ENCODE measurements at places on chromosomes 4 and X.

- DNase-seq = no peak
Measured at GRCh38 chr4:141411936-141412335, 191.2 kb downstream of the ZNF330 start.

- no peak for DNase-seq
Measured at GRCh38 chrX:489820-490219, 103.1 kb upstream of the PPP2R3B start.

GRCh38 chrX:45769761-45770582 is 569.3 kb upstream of the DIPK2B start:
- peak; percentile 67 for DNase-seq

GRCh38 chr4:139606579-139607501 is 50.8 kb upstream of the SETD7 start:
- DNase-seq = no peak

GRCh38 chrX:63350465-63350877 is 661 bp downstream of the SPIN4 start:
- peak; percentile 17 for DNase-seq

- no peak for DNase-seq
Measured at GRCh38 chr4:113528395-113528794, 233.1 kb downstream of the CAMK2D start.

DNA sequence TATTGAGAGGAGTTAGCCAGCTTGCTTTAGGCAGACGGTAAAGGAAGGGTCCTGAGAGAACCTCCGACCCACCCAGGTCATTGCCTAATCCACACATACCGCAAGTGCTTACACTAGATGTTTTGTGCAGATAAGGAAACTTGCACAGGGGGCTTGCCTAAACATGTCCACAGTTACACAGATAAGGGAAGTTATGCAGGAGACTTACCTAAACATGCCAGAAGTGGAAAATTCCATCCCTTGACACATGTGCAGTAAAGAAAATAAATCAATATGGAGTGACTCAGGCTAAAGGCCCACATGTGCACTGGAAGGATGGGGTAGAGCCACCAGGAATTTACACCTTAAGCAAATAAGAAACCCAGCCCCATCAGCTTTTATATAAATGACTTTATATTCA is 232.8 kb upstream of the HDX start:
- no peak for DNase-seq

- DNase-seq = no peak
Measured at GRCh38 chrX:134821901-134822300, 163.6 kb upstream of the PLAC1 start.

GRCh38 chr4:79852305-79852730 is 220.7 kb downstream of the ANTXR2 start:
- peak; percentile 39 for DNase-seq

- DNase-seq = peak; percentile 5
Measured at GRCh38 chr4:43330288-43330687, 437.8 kb downstream of the GRXCR1 start.

DNA sequence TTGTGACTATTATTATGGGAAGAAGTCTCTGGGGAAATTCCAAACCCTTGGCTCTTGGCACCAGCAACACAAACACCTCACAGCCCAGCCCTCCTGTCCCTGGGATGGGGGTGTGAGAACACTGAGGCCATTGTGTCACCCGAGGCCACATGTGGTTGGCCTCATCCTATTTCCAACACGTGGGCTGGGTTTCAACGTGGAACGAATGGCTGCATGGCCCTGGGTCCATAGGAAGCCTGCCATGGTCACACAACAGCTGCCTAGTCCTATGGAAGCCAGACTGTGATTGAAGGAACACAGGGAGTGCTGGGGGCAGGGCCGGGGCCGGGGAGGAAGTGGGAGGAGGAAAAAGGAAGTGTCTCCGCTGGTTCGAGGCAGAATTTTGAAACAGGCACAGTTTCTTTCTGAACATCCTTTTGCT is 10.0 kb downstream of the CLCN4 start:
- DNase-seq = no peak

GRCh38 chr4:116537828-116538227 is 547.5 kb downstream of the TRAM1L1 start:
- DNase-seq = no peak

- DNase-seq = no peak
Measured at GRCh38 chrX:56812515-56813105, 83.6 kb downstream of the NBDY start.

GRCh38 chrX:40266490-40267333 is 169.0 kb upstream of the BCOR start:
- peak; percentile 81 for DNase-seq

DNA sequence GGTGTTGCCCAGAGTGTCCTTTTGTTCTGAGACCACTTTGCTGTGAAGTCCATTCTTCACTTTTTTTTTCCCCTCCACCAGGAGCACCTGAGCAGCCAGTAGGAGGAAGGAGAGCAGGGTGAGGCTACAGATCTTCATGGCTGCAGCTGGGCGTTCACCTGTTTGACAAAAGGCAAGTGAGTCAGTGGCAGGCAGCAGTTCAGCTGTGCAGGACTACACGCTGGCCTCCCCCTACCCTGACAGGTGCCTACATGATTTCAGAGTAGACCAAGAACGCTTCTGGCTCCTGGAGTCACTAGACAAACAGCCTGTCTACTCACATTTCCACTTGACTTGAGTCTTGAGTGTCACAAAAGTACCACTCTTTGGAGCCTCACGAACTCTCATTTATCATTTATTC is 2.0 kb downstream of the FGFBP1 start:
- DNase-seq = no peak

GRCh38 chr4:126106658-126107057 is 791.9 kb downstream of the FAT4 start:
- no peak for DNase-seq

DNA sequence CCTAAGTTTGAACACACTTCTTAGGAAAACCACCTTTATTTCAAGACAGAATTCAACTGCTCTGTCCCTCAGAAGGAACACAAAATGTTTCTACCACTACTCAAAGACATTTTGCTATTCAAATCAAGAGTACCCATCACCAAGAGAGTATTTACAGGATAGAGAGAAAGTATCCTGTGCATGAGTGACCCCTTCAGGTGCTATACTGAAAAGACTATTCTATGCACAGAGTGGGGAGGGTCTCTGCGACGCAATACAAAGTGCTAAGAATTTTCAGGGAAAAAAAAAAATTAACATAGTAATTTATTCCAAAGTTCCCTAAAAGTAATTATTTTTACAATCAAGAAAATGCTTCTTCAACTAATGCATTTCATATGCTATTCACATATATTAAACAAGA is 346.4 kb upstream of the FAM241A start:
- DNase-seq = no peak

DNA sequence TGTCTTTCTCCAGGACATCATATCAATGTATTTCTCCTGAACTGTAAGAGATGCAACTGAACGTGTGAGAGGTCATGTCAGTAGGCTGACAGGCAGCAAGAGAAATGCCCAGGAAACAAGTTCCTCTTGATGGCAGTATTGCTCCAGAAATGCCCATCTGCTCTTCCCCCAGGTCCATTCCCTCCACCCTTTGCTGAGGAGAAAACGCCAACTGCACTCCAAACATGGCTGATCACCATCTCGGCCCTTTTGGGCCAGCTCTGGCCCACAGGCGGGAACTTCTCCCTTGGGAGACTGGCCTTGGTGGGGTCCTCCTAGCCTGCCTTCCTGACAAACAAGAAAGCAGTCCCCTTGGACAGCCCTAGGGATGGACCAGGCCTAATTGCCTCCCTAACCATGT is 276.5 kb upstream of the AGTR2 start:
- DNase-seq = peak; percentile 48

DNA sequence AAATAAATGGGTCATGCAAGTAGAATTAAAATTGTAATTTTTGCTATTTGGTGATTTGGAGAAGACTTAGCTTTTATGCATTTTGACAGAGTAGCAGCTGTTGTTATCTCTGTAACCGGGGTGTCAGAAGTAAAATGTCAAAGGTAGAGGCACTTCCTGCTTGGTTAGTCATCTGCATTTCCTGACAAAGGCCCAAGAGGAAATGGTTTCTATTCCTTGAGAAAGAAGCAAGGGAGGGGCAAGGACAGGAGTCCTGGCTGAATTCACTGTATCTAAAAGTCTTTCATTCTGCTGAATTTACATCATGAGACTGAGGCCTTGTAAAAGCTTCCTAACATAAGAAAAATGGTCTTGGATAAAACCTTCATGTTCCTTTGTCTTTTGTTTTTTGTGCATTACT is 550.9 kb upstream of the BOD1L1 start:
- DNase-seq = no peak

- no peak for DNase-seq
Measured at GRCh38 chrX:12118134-12118533, 20.1 kb upstream of the FRMPD4 start.

GRCh38 chrX:1273896-1274295 is 5.3 kb downstream of the CSF2RA start:
- no peak for DNase-seq

GRCh38 chrX:81336455-81337152 is 134.7 kb downstream of the SH3BGRL start:
- DNase-seq = peak; percentile 14

DNA sequence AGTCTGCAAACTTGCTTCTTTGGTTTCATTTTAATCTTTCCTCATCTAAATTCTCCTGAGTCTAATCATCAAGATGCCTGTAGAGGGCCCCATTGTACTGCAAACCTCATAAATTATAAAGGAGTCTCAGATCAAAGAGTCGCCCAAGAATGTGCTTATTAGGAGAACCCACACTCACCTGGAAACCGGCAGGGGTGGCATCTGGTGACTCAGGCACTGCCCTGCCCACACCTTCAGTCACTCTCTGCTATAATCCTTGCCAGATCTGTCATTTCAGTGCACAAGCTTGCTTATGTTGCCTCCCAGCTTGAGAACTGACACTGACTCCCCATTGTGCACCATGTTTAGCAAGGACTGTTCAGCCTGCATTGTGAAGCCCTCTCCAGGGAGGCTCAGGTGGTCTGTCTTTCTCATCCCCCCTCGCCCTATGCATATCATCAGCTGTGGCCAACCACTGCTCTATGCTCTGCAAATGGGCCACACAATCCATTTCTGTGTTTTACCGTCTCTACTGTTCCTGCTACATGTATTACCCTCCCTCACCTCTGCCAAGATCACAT is 12.4 kb downstream of the EPGN start:
- DNase-seq = peak; percentile 34
